ENCODE measurements at places on chromosomes 2 and 18.

DNA sequence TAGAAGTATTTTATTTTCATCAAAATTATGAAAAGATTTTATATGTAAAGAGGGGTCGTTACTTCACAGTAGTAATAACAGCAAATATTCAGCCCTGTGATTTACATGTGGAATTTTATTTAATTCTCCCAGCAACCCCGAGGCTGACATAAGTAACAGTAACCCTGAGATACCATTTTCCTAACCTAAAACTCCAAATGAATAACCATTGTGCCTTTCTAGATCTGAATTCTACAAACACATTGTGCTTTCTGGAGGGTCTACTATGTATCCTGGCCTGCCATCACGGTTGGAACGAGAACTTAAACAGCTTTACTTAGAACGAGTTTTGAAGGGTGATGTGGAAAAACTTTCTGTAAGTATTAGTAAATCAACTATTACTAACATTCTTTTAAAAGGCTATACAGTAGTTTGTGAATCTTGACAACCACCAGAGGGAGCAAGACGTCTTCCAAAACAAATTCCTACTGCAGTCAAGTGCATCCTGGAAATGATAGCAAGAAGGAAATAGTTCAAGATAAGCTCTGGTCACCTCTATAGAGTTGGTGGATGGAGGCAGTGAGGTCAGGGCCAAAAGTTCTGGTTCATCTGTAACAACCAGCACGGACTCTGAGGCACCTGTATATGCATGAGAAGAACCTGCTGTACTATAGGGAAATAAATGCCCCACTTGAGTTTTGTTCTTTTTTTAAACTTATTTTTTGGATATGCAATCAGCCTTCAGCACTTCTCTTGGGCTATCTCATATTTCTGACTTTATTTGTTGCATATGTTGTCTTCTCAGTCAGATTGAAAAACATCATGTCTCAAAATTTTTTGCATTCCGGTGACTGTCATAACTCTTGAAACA is 37.4 kb downstream of the ACTR2 start:
- DNase-seq, result peak; percentile 38

- no peak for DNase-seq
These were observed 29.5 kb downstream of the SLC39A10 start for GRCh38 chr2:195686564-195686963.

- DNase-seq, result no peak
These were observed 315.6 kb downstream of the SETBP1 start for GRCh38 chr18:44996261-44996660.

DNA sequence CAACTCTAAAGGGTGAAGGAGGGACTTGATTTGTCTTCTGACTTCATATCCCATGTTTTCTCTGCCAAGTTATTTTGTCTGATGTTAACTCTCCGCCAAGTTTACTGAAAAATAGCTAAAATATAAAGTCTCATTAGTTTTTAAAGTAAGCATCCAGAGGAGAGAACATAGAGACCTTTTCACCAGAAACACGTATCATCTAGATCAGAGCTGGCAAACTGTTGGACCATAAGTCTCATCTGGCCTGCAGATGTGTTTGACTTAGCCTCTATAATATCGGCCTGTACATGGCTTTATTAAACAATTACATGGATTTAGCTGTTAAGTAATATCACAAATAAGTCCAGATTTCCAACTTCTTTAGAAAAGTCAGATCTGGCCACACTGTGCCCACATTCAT is 182.6 kb downstream of the PLCL1 start:
- DNase-seq, result no peak

GRCh38 chr2:186031229-186031628 is 292.6 kb downstream of the FSIP2 start:
- DNase-seq, result no peak

Data from NCI-H1092 treated with DMSO at 0.1 percent for 48 hours (cell line).